ENCODE measurements at places on chromosomes 1 and 21.

GRCh38 chr1:235244974-235245592 is 82.9 kb downstream of the ARID4B start:
- no peak for DNase-seq

DNA sequence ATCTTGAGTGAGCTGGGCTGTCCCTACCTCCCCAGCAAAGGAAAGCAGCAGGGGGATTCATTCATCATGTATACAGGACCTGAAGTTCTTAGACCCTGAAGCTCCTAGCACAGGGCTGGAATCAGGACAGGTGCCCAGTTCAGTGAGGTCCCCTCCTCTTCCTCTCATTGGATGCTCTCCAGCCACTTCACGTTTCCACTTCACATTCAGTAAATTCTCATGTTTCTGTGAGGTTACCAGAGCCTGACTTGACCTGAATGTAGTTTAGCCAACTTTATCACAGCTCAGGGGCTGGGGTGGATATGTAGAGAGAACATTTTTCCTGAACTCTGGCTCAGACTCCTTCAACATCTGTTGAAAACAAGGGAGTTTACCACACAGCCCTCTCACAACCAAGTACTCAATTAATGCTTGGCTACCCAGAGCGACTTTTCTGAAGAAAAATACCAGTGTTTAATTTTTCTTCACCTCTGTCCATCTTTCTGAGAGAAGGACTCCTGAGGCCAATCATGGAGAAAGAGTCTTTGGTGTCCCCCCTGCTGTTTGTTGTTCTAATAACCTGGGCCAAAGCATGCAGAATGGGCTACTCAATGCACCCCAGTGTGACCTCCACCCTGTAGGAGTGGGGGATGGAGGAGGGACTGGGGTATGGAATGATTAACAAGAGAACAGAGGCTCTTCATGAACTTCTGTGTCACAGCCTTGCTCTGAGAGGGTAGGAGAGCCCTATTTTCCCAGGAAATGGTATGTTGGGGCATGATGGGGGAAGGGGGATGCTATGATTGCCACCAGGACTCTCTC is 108.3 kb upstream of the FGGY start:
- DNase-seq = peak; percentile 52

DNA sequence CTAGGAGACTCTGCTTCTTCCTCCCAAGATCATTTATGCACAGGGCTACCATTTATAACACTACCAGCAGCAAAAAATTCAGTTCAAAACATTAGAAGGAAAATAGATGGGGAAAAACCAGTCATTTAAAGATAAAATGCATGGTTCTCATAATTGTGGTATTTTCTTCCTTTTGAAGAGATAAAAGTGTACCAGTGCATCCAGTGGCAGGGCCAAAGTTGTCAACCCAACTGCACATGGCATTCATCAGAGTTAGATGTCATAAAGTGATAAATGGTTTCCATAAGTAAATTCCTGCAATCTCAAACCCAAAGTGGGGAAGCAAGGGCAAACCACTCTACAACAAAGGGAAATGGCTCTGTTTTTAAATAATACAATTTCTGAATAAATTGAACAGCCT is 119.1 kb upstream of the DMRTA2 start:
- DNase-seq = no peak

DNA sequence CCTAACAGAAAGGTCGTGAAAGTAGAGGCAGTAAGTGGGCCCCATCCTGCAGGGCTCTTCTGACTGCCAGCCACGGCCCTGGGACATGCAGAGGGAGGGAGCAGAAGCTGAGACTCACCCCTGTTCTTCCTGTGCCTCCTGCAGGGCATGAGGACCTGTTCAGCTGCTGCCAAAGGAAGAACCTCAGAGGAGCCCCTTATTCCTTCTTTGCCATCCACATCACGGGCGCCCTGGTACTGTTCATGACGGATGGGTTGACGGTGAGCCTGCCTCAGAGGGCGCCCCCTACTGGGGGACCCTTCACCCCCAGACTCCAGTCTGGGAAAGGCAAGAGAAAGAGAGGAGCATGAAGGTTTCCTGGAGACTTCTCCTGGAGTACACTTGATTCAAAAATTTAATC is 47.1 kb downstream of the ELK4 start:
- DNase-seq = no peak

- DNase-seq = no peak
Measured at GRCh38 chr1:12460911-12461621, 156.9 kb downstream of the DHRS3 start.

- DNase-seq = no peak
Measured at GRCh38 chr1:8397511-8397910, 79.6 kb downstream of the SLC45A1 start.

DNA sequence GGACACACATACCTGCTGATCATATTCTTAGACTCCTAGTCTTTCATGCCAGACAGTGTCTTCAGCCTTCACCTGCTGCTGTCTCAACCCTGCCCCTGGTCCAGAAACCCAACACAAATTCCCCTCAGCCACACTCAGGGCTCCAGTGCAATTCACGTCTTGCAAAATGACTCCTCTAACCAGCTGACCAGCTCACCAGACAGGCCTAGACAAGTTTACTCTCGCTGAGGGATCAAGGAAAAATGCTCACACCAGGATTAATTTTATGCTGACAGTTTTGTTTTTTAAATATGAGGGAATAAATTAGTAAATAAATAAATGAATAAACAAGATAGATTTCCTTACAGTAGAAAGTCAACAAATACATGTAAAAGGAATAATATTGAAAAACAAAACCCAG is 28.5 kb downstream of the CCDC185 start:
- no peak for DNase-seq

All from NCI-H510A (cell line).